ENCODE measurements at places on chromosomes 4 and X.
A peak's percentile ranks its signal among the peaks of the same experiment; 100 is the strongest.

DNA sequence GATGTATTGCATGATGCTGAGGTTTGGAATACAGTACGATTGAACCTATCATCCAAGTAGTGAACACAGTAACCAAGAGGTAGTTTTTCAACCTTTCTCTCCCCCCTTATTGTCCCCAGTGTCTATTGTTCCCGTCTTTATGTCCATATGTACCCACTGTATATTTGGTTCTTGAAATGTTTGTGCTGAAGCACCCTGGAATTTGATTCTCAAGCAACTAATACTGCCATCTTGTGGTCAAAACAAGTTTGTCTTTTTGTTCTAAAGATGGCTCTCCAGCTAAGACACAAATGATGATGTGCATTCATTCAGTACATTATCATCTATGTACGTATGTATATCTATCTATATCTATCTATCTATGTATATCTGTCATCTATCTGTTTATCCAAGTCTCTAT, 33.5 kb upstream of the DCX start:
- peak; percentile 53 for DNase-seq

GRCh38 chr4:131084997-131085396, 1989.0 kb downstream of the C4orf33 start:
- no peak for DNase-seq

GRCh38 chrX:134512566-134512965, 52.6 kb downstream of the HPRT1 start:
- no peak for DNase-seq

- no peak for DNase-seq
These were observed 17.5 kb downstream of the RBBP7 start for GRCh38 chrX:16852617-16853179.

DNA sequence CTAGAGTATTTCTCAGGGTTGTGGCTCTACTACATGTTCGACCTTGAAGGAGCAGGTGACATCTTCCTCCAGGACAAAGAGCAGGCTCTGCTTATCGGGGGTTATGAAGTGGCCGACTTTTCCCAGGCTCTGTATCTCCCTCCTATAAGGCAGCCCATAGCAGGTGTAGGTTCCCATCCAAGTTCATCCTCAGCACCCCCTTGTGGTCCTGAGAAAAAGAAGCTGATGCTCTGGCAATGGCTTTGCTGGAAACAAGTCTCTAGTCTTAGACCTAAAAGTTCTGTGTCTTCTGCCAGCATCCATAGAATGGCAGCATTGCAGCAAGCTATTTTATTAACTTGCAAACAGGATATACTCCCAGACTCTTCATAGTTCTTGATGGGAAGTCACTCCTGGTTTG, 836.6 kb upstream of the PRKX start:
- DNase-seq = peak; percentile 3

DNA sequence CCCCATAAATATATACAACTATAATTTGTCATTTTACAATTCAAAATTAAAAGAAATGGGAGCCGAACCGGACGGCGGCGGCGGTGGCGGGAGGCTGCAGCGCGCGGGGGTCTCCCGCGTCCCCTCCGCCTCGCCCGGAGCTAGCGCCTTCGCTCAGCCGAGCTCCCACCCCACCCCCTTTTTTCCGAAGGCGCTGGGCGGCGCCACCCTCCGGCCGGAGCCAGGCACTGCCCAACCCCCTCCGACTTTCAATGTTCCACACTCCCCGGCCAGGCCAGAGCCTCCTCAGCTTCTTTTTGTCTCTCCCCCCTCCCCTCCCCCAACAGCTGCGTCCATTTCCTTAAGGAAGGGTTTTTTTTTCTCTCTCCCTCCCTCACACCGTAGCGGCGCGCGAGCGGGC, 214.1 kb upstream of the GEMIN8 start:
- no peak for DNase-seq

- peak; percentile 49 for DNase-seq
These were observed 25.2 kb upstream of the FGFR3 start for GRCh38 chr4:1767770-1768366.

DNA sequence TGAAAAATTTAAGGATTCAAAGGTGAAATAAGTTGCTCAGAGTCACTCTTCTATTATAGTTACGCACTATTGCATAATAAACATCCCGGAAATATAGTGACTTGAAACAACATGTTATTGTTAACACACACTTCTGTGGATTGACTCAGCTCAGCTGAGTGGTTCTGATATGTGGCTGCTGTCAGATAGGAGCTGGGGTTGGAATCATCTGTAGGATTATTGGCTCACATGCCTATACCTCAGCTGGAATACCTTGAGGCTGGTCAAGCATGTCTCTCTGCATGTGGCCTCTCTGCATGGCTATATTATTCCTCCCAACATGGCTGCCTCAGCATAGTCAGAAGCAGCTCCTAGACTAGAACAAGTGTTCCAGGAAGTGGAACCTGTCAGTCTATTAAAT, 486.7 kb upstream of the MAGEB2 start:
- no peak for DNase-seq

DNA sequence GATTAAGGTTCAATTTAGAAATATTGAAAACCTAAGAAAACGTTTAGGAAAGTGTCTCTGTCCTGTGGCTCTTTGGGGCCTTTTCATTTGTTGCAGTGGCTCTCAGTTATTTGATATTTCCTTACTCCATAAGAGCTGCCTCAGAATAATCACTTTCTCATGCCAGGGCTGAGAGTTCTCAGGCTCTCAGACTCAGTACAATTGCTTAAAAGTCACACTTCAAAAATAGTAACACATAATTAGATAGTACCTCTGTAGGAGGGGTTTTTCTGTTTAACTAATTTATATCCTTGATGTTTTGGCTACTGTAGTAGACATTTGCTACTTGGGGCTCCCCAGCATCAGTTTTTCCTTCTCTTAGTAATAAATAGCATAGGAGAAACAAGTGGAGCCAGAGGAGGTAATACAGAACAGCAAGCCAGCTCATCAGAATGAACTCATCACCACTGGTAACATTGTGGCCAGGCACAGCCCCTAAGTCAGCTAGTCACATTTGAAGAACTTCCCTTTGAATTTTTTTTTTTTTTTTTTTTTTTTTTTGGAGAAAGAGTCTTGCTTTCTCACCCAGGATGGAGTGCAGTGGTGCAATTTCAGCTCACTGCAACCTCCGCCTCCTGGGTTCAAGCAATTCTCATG, 8.0 kb upstream of the HNRNPD start:
- no peak for DNase-seq

DNA sequence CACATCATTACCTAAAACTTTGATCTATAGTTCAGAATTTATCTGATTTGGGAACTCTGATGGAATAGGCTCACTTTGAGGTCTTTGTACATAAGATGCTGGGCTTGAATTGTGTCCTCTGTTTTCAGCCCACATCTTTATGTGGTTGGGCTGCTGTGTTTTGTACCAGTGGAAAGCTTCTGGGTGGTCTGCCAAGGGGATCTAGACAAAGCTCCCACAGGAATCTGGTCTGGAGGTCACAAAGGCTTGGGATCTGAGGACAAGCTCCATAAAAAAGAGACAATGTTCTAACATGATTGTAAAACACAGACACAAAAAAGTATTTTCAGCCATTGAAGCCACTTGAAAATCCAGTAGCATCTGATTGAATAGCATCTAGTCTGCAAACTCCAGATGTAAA, 393.5 kb upstream of the PITX2 start:
- DNase-seq = no peak

DNA sequence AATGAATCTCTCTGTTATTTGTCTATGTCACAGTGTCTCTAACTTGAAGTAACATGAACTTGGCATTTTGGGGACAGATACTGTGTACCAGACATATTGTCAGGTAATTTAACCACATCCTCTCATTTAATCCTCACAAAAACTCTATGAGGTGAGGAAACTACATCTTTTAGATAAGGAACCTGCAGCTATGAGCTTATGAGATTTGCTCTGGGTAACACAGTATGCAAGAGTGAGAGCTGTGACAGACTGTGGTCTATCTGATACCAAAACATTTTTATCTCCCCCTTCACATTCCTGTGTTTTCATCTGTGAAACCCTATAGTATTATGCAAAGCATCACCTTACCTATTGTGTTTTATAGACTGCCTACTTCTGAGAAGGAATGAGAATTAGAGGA, 58.4 kb upstream of the HS3ST1 start:
- no peak for DNase-seq

GRCh38 chrX:18873189-18873791, 110.6 kb downstream of the PHKA2 start:
- DNase-seq = no peak

GRCh38 chr4:182871616-182872015, 45.6 kb downstream of the DCTD start:
- no peak for DNase-seq

DNA sequence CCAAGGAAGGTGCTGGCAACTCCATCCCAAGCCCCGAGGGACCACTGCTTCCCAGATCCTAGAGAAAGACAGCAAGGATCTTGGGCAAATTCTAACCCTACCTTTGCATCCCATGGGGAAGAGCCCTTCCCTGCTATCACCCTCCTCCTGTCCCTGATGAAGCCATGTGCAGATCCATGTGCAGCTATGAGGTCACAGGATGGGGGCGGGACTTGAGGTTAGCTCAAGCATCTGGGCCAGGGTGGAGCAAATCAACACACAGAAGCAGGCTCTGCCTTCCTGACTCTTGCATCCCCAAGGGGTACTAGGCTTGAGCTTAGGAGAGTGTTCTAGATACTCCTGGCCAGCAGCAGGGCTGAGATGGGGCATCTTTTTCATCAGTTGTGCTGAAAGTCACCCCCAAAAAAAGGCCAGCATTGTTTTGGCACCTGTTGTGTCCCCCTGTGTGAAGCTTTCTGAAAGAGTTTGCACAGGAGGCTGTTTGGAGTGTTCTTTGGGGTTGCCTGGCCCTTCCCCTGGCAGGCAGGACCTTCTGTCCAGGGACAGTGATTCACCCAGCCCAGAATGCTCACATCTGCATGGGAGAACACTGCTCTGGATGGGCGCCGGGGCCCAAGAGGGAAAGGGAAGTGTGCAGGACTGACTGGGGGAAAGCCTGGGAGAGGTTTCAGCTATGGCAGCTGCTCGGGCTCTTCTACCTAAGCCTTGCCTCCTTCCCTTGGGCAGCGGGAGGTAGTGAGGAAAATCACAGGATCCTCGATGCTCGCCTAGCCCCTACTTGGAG, 50.8 kb downstream of the PRPS1 start:
- DNase-seq = peak; percentile 7

GRCh38 chr4:54843946-54844345, 186.2 kb downstream of the KIT start:
- DNase-seq = no peak

DNA sequence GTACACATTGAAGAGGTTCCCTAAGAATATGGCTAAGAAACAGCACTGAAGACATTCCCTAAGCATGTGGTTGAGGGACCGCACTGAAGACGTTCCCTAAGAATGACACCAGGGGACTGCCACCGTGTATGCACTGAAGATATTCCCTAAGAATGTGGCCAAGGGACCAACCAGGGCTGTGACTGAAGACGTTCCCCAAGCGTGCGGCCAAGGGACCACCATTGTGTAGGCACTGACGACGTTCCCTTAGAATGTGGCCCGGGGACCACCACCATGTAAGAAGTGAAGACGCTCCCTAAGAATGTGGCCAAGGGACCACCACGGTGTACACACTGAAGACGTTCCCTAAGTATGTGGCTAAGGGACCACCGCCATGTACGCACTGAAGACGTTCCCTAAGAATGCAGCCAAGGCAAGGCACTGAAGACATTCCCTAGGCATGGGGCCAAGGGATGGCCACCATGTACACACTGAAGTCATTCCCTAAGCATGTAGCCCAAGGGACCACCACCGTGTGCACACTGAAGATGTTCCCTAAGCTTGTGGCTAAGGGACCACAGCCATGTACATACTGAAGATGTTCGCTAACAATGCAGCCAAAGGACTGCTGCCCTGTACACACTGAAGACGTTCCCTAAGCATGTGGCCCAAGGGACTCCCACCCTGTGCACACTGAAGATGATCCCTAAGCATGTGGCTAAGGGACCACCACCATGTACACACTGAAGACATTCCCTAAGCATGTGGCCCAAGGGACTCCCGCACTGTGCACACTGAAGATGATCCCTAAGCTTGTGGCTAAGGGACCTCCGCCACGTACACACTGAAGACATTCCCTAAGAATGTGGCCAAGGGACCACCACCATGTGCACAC, 22.0 kb downstream of the DHRSX start:
- no peak for DNase-seq

- no peak for DNase-seq
These were observed 245.1 kb upstream of the ETNPPL start for GRCh38 chr4:109007976-109008375.

DNA sequence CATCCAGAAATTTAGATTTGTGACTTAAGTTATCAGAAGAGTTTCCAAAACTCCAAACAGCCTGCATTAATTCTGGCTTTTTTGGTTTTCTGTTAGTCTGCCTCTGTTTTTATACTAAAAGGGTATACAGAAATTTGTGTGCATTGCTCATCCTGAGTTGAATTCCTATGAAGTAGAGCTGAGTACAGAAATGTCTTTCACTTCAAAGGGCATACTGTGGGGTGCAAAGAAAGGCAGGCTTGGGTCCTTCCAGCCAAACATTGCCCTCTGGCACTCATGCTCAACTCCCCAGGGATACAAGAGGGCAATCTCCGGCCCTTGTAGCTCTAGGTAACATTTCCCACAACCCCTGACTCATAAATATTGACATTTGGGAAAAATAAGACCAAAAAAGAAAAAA, 27.6 kb upstream of the TMEM184C start:
- no peak for DNase-seq

- DNase-seq = peak; percentile 9
These were observed 38.7 kb downstream of the ARHGEF9 start for GRCh38 chrX:63746278-63746677.

GRCh38 chrX:30786374-30786773, 102.7 kb downstream of the TAB3 start:
- DNase-seq = no peak

DNA sequence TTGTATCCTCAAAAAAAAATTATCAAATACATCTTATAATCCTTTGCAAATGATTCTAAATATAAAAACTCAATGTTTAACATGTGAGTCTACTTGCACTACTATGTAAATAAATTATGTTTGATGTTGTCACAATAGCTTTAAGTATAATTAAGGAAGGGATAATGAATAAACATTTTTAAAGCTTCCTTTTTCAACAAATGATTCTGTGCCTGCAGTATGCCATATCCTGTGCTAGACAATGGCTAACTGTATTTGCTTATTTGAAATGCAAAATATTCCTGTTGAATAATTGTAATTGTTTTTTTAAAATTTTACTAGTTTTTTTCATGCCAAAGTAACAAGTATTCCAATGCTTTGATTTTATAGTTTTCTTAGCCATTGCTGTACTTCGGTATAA, 59.0 kb upstream of the NDUFC1 start:
- no peak for DNase-seq

- no peak for DNase-seq
These were observed 27.9 kb upstream of the PAPSS1 start for GRCh38 chr4:107747748-107748486.

DNA sequence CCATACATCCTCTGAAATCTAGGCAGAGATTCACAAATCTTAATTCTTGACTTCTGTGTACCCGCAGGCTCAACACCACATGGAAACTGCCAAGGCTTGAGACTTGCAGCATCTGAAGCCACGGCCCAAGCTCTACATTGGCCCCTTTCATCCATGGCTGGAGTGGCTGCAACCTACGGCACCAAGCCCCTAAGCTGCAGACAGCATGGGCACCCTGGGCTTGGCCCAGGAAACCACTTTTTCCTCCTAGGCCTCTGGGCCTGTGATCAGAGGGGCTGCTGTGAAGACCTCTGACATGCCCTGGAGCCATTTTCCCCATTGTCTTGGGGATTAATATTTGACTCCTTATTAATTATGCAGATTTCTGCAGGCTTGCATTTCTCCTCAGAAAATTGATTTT, 457.9 kb downstream of the GRIA2 start:
- no peak for DNase-seq

Data from Kasumi-1 (cell line).